Hematopoietic multipotent progenitor cell treated with erythropoietin and hydrocortisone succinate and interleukin-3 and kit ligand, for 8 days (in vitro differentiated cells): ENCODE measurements at places on chromosomes 2 and 18.

GRCh38 chr2:84931384-84931821 is 25.9 kb downstream of the TMSB10 start:
- no peak for DNase-seq

DNA sequence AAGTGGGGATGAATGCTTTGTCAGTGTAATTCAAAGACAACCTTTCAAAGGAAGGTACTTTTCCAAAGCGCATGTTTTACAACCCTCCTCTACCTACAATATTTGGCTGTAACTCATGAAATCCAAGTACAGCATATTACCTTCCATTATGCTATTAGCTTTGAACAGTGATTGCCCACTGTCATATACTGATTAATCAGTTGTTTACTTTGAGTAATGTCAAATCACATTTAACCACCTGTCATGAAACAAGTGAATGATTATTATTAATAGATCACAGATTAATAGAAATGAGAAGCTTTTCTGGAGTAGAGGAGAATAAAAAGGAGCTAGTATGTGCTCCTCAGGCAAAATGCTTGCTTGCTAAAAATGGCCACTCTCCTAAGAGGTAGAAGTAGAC is 150.5 kb upstream of the SMAD7 start:
- DNase-seq: no peak

DNA sequence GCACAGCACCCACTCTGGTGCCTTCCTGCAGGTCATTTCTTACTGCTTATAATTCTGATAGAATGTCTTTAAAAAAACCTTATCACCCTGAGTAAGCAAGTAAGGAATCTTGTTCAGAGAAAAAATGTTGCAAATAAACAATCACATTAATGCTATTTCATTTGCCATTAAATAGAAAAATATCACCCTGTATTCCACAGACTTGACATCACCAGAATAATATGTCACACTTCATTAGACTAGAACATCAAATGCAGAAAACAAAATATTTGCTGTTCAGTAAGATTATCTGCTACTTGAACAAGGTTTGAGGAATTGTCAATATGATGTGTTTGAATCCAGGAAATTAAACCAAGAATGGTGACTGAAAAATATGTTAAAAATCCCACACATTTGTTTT is 236.6 kb upstream of the MMADHC start:
- no peak for DNase-seq

- DNase-seq: no peak
Measured at GRCh38 chr18:50717563-50717962, 102.3 kb downstream of the MRO start.
